ENCODE measurements at places on chromosomes 16 and 17.

- DNase-seq, result no peak
These were observed 27.1 kb downstream of the MEOX1 start for GRCh38 chr17:43634591-43635125.

- no peak for DNase-seq
These were observed 4.6 kb upstream of the SPATA32 start for GRCh38 chr17:45266372-45266926.

DNA sequence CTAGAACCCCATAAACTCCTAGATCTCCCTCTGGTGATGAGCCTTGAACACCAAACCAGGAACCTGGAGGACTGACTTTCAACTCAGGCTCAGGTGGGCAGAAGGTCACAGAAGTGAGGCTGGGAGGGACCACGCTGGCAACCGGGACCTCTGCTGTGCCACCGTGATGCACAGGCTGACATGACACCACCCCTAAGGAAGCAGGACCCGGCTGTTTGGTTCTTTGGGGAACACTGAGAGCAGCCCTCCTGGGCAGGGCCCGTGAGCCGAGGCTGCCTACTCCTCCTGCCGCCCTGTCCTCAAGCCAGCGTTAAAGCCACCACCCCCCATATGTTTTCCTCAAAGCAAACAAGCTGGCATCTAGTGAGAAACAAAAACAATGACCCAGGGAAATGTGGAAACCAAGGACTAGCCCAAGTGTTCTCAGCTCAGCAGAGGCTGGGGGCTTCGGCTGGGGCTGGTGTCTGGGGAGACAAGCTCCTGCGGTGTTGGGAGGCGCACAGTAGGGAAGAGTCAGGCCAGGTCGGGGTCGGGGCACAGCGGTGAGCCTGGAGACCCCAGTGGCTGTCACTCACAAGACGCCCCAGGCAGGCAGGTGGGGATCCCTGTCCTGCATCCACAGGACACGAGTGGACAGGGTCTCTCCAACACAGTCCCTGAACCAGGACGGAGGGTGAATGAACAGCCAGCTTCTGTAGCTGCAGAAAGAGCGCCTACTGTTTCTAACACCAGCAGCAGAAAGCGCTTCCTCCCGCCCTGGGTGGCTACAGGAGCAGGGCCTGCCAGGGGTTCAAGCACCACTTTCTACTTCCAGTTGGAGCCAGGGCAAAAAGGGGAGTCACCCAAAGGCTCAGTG is 1.7 kb downstream of the SMIM5 start:
- no peak for DNase-seq

DNA sequence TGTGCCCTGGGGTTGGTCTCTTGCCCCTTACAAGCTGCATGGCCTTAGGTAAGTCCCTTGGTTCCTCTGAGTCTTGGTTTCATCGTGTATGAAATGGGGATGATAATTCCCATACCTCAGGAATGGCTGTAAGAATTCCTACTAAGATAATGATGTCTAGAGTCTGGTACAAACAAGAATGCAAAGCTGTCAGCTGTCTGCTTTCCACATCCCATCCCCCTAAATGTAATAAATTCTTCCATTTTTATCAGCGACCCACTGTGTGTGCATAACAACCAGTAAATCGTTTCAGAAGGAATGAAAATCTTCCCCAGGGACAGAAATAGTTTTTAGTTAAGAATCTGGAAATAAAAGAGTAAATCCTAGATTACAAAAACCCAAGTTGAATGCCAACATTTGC is 95.4 kb downstream of the CPPED1 start:
- no peak for DNase-seq

DNA sequence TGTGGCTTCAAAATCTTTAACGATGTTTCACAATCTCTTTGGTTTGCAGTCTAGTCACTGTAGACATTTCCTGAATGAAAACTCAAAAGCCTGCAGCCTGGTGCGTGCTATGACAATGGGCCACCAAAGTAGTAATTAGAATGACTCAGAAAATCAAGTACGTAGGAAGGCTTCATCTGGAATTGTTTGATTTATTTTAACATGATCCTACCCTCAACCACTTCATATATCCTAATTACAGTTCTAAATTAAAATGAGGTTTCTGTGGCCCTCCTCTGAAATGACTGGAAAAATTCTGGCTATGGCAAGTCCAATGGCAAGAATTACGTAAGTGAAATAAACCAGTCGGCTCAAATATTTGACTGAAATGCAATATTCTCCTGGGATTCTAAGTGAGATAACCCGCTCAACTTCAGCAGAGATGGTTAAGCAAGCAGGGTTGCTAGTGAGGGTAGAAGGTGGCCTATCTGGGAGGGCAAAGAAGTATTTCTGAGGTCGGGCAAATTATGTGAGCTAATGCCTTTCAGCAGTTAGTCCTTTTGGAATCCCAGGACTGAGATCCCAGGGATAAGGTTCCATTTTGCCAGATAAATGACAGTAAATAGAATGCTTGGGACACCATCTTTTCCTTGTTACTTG is 145.6 kb upstream of the MYOCD start:
- no peak for DNase-seq

- no peak for DNase-seq
These were observed 79.1 kb downstream of the CLEC16A start for GRCh38 chr16:11023262-11024039.

- DNase-seq, result no peak
These were observed 17.3 kb upstream of the TBKBP1 start for GRCh38 chr17:47676510-47677165.

Measured in NCI-H1436 treated with DMSO at 0.1 percent for 48 hours (cell line).